ENCODE measurements at places on chromosomes 6 and 20.

DNA sequence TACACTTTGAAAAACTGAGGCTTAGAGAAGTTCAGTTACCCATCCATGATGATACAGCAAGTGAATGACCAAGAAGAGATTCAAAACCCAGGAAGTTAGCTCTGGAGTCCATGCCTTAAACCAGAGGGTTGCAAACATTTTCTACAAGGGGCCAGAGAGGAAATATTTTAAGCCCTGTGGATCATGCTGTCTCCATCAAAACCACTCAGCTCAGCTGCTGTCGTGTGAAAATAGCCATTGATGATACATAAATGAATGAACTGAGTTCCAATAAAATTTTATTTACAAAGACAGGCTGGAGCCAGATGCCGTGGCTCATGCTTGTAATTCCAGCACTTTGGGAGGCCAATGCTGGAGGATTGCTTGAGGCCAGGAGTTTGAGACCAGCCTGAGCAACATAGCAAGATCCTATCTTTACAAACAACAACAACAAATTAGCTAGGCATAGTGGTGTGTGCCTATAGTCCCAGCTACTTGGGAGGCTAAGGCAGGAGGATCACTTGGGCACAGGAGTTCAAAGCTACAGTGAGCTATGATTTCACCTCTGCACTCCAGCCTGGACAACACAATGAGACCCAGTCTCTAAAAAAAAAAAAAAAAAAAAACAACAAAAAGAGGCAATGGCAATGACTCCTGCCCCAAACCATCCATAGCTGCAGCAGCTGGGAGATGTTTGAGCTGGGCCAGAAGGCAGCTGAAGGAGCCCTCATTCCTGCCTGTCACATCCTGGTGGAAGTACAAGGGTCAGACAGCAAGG is 44.1 kb upstream of the RIN2 start:
- DNase-seq: no peak

DNA sequence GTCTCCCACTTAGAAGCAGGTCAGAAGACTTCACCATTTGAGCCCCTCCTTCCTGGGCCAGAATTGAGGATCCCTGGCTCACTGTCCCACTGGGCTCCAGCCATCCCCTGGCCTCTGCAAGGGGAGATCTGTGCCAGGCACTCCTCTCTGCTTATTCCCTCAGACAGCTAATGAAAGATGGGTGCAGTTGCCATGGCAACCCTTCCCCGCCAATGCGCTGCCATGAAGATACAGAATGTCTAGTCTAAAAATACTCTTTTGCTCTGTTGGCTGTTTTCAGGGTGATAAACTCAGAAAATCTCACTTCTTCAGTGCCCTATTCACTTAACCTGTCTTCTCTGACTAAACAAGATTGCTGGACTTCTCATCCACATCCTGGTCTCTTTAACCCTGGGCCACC is 13.6 kb upstream of the TTLL2 start:
- no peak for DNase-seq

DNA sequence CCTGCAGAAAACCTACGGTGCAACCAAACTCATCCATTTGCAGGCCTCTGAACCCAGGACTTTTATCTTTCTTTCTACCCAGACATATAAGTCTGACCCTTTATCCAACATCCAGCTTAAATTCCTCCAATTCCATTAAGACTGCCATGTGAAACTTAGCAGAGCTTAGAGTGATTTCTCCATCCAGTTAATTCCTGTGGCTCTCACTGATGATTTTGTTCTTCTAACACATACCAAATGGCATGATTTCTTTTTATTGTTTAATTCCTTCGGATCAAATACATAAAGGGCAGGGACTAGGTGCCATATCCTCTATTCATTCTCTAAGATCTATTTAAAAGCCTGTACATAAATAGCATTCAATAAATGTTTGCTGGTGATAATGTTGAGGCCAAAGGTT is 92.9 kb downstream of the TASP1 start:
- no peak for DNase-seq

GRCh38 chr20:20034486-20034885 is 17.3 kb downstream of the NAA20 start:
- DNase-seq: no peak

DNA sequence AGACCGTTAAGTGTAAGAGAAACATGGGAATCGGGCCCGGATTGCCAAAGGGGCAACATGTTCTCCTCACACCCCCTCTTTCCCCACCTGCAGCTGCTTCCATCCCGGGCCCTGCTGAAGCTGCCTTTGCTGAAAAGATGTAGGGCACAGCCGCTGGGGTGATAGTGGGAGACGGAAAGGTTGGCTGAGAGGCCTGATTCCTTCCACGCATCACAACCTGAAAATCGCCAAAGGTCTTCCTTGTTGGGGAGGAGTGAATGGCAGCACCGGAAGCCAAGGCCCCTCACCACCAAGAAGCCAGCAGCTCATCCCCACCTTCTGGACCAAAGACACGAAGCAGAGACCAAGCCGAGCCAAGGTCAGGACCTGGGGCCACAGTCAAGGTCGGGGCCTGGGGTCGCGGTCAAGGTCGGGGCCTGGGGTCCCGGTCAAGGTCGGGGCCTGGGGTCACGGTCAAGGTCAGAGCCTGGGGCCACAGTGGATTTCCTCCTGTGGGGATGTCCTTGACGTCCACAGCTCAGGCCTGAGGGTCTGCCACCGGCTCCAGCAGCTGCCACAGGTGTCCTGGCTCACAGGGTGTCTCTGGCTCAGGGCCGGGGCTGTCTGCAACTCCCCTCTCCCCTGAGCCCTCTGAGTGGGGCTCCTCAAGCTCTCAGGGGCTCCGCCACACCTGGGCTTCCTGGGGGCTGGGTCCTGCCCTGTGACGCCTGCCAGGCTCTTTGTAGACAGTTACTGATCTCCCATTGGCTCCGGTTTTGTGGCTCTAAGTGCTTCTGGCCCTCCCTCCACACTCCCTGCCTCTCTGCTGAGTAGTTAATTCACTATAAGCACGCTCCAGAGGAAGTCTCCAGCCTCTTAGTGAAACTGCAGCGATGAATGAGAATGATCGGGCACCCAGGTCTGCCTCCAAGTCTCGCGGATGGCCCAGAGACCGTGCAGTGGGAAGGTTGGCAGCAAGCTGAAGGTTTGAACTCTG is 5.5 kb upstream of the CHRNA4 start:
- DNase-seq: no peak

- DNase-seq: no peak
Measured at GRCh38 chr6:38279963-38280588, 359.7 kb downstream of the BTBD9 start.

- no peak for DNase-seq
Measured at GRCh38 chr6:39080246-39080875, 31.8 kb downstream of the GLP1R start.

DNA sequence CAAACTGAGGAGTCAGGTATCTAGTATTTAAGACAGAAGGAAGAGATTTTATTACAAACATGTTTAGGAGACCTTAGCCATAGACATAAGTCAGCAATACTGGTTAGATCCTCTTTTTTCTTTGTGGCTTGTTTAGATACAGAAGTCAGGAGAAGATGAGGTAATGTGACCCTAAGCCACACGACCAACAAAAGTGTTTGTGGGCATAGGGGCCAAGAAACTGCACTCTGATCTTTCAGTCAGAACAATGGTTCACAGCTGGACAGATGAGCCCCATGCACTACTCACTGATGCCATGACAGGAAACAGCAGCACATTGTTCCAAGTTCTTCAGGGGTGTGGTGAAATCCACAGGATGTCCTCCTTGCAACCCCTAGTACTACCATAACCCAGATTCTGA is 238.5 kb upstream of the RAB32 start:
- DNase-seq: no peak

DNA sequence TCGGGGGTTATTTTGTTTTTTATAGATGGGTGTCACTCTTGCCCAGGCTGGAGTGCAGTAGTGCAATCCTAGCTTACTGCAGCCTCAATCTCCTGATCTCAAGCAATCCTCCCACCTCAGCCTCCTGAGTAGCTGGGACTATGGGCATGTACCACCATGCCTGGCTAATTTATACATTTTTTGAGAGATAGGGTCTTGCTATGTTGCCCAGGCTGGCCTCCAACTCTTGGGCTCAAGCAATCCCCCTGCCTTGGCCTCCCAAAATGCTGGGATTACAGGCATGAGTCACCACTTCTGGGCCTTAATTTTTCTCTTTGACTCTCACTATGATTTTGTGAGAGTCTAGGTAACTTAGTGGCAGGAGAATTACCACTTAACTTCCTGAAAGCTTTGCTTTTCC is 23.3 kb downstream of the AKAP12 start:
- DNase-seq: no peak

- no peak for DNase-seq
Measured at GRCh38 chr6:43823879-43824702, 54.1 kb downstream of the VEGFA start.

GRCh38 chr6:148432462-148433195 is 90.0 kb downstream of the SASH1 start:
- no peak for DNase-seq

GRCh38 chr6:70841112-70841511 is 115.7 kb downstream of the B3GAT2 start:
- no peak for DNase-seq

DNA sequence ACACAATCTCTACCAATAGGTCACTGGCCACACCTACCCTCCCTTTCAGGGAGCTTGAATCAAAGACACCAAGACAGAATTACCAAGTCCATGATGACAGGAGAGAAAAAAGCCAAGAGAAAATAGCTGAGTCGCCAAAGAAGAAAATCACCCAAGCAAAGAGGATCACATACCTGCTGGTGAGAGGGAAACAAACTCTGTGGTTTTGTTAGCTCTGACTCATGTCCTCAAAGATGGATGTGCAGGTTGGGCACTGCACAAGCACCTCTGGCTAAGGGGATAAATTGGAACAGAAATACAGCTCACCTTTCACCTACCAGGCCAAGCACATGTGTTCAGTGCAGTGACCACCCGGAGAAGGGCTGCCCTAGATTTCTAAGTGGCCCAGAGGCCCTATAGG is 114.8 kb downstream of the TFAP2A start:
- DNase-seq: no peak

GRCh38 chr6:129493354-129493902 is 216.5 kb downstream of the ARHGAP18 start:
- DNase-seq: no peak

GRCh38 chr20:1364106-1364505 is 28.7 kb downstream of the FKBP1A start:
- DNase-seq: no peak

DNA sequence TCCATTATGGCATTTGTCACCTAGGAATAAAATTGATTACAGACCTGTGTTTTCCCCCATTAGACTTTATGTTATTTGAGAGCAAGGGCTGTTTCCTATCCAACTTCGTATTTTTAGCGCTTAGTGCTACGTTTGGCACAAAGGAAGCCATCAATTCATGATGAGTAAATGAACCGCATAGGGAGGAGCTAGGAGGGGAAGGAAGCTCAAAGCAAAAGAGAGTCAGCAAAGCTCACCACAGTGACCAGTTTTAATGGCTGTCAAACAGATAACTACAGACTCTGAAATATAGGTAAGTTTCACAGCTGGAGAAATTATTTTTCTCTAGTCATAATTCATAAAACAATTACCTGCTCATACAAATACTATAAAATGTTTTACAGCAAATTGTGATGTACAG is 6.9 kb upstream of the SAMD3 start:
- DNase-seq: no peak

DNA sequence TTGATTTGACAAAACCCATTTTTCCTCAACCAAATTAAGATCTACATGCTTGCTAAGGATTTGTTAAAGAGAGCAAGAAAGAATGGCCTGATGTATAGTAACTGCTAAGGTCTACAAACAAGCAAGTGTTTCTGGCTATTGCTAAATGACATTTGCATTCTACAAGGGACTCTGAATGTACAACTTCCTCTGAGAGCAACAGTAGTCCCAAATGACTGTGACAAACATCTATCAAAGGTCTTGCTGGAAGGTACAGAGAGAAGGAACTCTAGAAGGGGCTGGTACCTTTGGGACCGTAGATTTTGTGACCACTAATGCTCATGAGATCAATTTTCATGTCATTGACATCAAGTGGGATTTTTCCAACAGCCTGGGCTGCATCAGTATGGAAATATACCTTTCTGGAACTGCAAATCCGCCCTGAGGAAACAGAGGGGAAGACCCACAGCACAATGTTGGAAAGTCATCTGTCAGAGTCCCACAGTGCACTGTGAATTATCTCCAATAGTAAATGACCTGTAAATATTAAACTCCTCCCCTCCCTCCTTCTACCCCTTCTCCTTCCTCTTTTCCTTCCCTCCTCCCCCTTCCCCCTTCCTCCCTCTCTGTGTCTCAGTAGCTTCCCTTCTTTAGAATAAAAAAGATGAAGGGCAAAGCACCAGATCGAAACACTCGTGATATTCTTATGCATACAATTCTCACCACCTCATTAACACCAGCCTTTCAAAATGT is 15.9 kb upstream of the CPNE1 start:
- DNase-seq: no peak

DNA sequence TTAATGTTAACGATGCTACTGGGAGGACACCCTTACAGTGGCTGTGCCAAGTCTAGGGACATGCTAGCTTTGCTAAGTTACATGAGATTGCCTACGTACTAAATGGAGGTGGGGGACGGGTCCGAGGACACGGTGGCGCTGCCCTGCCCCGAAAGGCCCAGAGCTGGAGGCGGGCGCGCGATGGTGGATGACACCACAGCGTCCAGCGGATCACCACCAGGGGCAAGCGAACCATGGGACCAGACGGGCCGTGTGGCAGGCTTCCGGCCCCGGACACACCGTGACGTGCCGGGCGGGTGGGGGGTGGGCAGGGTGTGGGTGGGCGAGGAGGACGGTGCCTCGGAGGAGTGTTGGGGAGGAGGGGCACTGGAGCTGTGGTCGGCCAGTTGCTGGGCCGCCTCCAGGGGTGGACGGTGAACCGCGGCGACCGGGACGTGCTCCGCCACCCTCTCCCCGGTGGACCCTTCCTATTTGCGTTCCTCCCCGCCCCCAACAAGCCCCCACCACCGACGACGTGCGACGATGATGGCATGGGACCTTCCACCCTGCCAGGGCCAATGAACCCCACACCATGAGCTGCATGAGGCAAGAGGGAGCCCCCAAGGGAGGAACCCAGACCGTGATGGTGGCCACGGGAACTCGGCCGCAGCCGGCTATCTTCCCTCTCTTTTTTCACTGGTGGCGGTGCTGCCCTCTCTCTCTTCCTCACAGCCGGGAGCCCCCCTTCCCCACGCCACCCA is 773.3 kb upstream of the DEFB115 start:
- no peak for DNase-seq

GRCh38 chr6:35673755-35674154 is 15.0 kb downstream of the FKBP5 start:
- DNase-seq: no peak

- DNase-seq: no peak
Measured at GRCh38 chr20:5069141-5069806, 50.5 kb downstream of the PCNA start.

- DNase-seq: no peak
Measured at GRCh38 chr6:14765106-14765505, 480.8 kb upstream of the JARID2 start.

DNA sequence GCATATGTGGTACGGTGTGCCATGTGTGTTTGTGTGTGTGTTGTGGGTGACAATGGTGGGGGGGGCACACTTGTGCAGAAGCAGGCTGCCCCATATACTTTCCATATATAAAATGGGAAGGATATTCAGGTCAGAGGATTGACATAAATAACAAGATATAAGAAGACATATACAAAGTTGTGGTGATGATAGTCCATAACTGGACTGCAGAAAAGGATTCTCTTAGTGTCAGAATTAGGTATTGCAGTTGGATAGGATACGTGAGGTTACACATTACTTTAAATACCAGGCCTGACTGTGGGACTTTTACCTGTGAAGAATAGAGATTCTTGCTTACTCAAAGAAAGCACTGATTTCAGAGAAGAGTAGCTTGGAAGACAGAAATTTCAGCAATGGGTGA is 1260.3 kb downstream of the EPHA7 start:
- DNase-seq: no peak

- DNase-seq: peak; percentile 48
Measured at GRCh38 chr20:5729348-5729747, 20.9 kb upstream of the SHLD1 start.

Data from AG04450 (cell line).